ENCODE measurements at places on chromosomes 11 and 22. TPM values are rescaled to one million over a fixed set of nuclear protein-coding genes. Genes with fewer than 3 reads are reported as not detected.

ART5 gene
- 0.34 TPM for total RNA-seq

RASD2 gene
- 0.95 TPM for total RNA-seq

TEF gene
- total RNA-seq: 13.5 TPM

ANKK1 gene
- total RNA-seq: 0.17 TPM

P2RY6 gene
- not detected for total RNA-seq

SYCE3 gene
- 0.94 TPM for total RNA-seq

HBE1 gene
- not detected for total RNA-seq

RIMBP3C gene
- 0.47 TPM for total RNA-seq

CALCA gene
- not detected for total RNA-seq

MRGPRX3 gene
- total RNA-seq: not detected

PDE3B gene
- total RNA-seq: 4.6 TPM

RGL4 gene
- total RNA-seq: not detected

OR8J3 gene
- total RNA-seq: not detected

NAT10 gene
- 11.4 TPM for total RNA-seq

ZP1 gene
- 0.32 TPM for total RNA-seq

CCDC87 gene
- total RNA-seq: 0.32 TPM

ARVCF gene
- total RNA-seq: 10.7 TPM

TMEM121B gene
- total RNA-seq: 0.09 TPM

NAV2 gene
- 7.9 TPM for total RNA-seq

NADSYN1 gene
- 85.8 TPM for total RNA-seq

MRGPRD gene
- total RNA-seq: not detected

P4HA3 gene
- total RNA-seq: 2.9 TPM

ACRV1 gene
- total RNA-seq: not detected

OR5P2 gene
- total RNA-seq: not detected

NCR3LG1 gene
- 2.2 TPM for total RNA-seq

OR6X1 gene
- not detected for total RNA-seq

Measured in bronchial smooth muscle cell (primary cell).